G401 (cell line): ENCODE measurements at places on chromosomes 5 and 9.

DNA sequence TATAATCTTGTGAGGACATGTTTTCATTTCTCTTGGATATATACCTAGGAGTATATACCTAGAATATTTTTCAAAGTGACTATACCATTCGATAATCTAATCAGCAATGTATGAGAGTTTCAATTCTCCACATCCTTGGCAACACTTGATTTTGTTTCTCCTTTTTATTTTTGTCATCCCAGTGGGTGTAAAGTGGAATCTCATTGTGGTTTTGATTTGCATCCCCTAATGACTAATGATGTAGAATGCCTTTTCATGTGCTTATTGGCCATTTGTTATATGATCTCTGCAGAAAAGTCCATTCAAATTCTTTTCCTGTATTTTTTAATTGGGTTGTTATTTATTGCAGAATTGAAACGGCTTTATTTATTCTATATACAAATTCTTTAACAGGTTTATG is 15.2 kb downstream of the ZCCHC9 start:
- DNase-seq = no peak

GRCh38 chr9:5801739-5802113 is 31.2 kb downstream of the ERMP1 start:
- no peak for DNase-seq

GRCh38 chr9:14661421-14662059 is 31.7 kb downstream of the ZDHHC21 start:
- DNase-seq = peak; percentile 73

DNA sequence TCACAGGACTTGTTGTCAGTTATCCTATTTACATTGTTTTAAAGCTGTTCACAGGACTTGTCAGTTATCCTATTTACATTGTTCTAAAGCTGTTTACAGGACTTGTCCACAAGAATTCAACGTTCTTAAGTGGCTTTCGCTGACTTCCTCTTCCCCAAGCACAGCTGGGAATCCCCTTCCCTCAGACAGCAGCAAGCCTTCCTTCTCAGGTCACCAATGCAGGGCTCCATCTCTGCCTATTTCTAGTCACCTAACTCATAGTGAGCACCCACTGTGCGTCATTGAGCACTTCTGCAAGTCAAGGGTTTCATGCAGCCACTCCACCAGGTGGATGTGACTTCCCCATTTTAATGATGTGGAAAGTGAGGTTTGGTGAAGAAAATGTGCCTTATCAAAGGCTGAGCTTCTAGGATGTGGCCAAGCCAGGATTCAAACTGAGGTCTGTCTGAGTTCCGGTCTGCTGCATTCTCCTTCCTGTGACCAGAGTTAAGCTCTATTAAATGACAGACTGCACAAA is 109.8 kb upstream of the ZNF462 start:
- DNase-seq = no peak

- no peak for DNase-seq
Observed at GRCh38 chr5:101600614-101601013, 695.5 kb downstream of the SLCO4C1 start.

GRCh38 chr5:37606148-37606547 is 227.0 kb downstream of the WDR70 start:
- no peak for DNase-seq

DNA sequence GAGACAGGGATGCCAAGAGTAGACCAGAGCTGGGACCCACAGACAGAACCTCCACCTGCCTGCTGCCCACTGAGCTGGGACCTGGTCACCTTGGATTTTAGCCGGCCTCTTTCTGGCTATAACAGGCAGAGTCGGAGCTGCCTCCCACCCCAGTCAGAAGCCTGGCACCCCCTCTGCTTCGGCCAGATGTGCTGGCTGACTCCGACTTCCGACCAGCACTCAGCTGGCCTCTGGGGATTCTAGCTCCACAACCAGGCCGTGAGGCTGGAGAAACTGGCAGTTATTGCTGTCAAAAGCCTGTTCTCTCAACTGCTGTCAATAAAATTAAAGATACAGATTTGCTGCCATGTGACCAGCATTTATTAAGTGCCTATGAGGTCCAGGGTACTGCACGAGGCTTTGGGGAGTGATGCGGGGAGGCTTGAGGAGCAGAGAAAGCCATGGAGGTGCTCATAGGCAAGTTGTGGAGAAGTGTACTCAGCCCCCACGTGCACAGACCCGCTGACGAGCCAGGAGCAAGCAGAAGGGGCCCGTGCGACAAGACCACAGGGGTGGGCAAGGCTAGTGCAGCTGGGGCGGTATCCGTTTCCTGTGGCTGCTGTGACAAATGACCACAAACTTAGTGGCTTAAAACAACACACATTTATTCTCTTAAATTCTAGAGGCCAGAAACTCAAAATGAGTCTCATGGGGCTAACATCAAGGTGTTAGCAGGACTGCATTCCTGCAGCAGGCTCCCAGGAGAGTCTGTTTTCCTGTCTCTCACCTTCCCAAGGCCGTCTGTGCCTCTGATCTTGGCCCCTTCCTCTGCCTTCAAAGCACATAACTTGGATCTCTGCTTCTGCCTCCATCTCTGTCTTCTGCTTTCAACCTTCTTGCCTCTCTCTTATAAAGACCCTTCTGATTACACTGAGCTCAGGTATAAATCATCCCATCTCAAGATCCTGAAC is 13.1 kb downstream of the GFI1B start:
- DNase-seq = no peak

DNA sequence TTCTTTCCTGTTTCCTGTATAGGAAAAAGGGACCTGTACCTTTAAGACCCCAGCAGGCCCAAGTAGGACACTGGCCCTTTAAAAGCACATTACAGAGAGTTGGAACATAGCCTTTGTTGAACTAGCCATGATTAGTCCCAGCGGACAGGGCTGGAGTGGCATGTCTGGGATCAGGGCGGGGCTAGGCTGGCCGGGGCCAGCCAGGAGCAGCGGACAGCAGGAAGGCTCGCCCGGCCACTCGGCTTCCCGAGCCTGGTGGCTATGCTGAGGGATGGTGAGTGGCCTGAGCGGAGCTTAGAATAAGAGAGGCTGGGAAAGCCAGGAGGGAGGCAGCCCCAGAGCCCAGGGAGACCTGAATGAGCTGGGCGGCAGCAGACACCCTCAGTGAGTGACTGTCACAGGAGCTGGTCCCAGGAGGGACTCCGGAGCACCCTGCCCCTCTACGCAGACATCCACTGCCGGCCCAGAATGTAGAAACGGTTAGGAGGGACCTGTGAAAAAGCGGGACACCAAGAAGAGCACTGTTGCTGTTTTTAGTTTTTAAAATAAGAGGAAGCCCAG is 92.1 kb downstream of the DAB2IP start:
- DNase-seq = peak; percentile 93

- no peak for DNase-seq
Observed at GRCh38 chr5:132434416-132435286, 55.9 kb downstream of the IRF1 start.
